ENCODE measurements at places on chromosomes 3 and 15. TPM values are rescaled to one million over a fixed set of nuclear protein-coding genes. Genes with fewer than 3 reads are reported as not detected.

DNA sequence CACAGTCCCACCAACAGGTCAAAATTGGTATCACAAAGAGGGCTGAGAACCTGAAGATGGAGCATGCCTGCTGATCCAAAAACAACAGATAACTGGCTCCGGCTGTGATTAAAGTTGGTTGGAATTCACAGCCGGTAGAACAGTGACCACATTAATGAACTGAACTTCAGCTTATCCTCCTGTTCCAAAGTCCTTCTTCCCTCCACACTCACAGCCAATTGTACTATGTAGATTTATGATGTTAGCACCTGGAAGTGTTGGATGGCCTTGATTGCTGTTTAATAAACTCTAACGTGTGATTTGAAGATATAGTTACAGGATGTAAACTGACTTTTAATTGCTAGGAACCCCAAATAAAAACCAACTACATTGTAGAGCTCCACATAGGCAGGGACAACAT lies 367.3 kb upstream of the FRG2C start:
- DNase-seq: no peak

Gene TMCO5A
- 0.35 TPM for total RNA-seq

- no peak for DNase-seq
These were observed 19.9 kb downstream of the KPNA4 start for GRCh38 chr3:160545504-160545871.

DNA sequence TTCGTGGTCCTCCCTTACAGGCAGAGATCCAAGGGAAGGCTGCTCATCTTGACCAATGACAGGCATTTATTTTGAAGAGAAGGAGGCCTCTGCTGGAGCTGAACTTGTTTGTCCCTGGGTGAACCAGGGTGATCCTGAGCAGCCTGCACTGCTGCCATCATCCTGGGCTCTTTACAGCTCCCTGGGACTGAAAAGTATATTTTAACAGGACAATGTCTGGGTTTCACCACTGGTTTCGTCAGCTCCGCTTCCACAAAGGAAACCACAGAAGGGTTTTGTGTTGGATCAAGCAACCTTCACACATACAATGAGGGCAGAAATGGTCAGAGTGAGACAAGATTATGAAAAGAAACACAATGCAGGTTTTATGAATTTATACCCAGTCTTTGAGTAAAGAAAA lies 400.7 kb upstream of the TPM1 start:
- no peak for DNase-seq

DNA sequence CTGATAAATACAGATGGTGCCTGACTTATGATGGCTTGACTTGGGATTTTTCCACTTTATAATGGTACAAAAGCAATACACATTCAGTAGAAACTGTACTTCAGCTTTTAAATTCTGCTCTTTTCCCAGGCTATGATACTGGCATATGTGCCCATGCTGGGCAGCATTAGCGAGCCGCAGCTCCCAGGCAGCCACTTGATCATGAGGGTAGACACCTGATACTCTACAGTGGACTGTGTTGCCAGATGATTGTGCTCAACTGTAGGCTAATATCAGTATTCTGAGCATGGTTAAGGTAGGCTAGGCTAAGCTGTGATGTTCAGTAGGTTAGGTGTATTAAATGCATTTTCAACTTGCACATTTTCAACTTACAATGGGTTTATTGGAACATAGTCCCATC lies 17.7 kb upstream of the FEM1B start:
- DNase-seq: no peak

DNA sequence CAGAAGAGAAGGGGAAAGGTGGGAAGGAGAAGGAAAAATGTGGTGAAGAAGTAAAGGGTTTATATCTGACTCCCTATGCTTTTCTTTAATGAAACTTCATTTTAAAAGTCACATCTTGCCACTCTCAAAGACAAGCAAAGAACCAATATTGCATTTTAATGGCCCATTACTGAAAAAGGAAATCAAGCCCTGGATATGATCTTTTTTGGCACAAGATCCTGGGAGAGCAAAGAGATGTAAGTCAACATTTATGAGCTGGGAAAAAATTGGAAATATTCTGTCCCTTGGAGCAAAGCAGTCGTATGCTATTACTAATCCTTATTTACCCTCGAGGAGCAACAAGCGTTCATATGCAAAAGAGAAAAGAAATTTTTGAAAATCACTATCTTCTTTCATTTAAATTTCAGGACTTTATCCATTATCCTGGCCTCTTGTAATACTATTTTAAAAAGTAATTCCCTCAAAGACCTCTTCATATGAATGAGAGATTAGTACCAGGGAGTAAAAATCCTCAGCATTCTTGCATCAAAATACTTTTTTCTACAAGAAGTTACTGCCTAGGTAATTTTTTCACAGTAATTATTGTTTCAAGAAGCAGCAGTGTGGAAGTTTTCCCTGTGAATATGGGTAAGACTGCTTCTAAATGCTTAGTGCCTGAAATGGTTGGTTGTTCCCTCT lies 435.3 kb upstream of the PDZRN3 start:
- DNase-seq: no peak

Gene NTRK3
- not detected for total RNA-seq

DNA sequence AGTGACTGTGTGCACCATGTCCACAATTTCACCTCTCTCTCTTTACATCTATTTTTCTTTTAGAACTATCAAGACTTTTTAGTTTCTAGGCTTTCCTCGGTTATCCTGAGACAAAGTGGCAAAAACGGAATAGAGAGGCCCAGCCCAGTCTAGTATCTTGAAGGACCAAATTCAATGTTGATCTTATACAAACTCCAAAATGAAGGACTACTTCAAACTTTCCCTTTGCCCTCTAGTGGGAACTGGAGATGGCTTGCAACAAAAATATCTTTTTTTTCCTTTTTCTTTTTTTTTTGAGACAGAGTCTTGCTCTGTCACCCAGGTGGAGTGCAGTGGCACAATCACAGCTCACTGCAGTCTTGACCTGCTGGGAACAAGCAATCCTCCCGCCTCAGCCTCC lies 338.5 kb upstream of the UMPS start:
- DNase-seq: no peak

Gene FSIP1
- total RNA-seq: 0.63 TPM

GRCh38 chr3:84724877-84725276 lies 233.9 kb upstream of the CADM2 start:
- peak; percentile 45 for DNase-seq

- DNase-seq: no peak
These were observed 260.5 kb upstream of the IGF1R start for GRCh38 chr15:98387866-98388265.

Gene DUOXA2
- not detected for total RNA-seq

DNA sequence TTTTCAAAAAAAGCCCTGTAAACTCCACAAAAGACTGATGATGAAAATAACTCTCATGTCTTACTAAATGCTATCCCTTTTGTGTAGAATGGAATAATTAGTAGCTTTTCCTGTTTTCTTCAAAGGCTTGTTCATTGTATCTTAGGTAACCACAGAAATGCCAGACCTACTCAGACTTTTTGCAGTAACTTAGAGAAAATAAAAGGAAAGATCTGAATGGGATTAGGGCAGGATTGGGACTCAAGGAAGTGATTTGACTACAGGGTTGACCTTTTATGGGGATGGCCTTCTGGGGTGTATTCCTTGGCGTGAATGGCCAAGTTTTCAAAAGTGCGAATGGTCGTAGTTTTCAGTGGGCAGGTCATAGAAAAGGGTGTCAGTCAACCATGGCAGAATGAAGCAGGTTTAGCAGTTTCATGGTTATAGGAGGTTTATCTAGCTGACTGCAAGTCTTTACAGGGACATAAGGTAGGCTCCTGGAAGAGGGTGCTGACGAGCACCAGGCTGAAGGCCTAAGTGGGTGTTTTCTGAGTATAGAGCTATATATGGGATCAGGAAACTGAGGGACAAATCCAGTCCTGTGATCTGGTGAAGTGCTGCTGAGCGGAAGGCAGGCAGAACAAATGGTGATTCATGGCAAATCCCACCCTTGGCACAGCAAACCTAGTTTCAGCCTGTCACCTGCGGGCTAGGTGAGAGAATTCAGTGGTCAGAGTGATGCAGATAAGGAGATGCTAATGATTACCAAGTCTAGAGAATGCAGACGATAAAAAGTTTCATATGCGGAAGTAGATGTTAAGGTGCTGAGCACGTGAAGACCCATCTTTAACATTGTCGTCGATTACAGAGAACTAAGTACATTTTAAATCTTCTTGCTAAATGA lies 46.4 kb downstream of the IL1RAP start:
- DNase-seq: no peak

Gene P2RY12
- not detected for total RNA-seq

Gene ARL8B
- 45.4 TPM for total RNA-seq

- no peak for DNase-seq
These were observed 55.2 kb downstream of the ARNT2 start for GRCh38 chr15:80459380-80459779.

DNA sequence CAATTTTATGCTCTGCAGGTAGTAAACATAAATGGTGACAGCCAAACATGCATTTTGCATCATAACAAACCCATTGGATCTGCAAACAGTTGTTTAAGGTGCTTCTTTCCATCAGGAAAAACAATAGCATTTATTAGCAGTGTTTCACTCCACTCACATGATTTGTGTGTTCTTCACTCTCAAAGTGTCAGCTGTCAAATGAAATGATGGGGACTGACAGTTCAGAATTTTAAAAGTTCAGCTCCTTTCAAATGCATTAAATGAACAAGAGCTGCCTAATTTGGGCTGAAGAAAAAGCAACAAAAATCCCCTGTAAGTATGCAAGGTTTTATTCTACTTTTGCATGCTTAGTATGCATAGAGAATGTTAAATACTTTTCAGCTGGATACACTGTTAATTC lies 145.2 kb upstream of the CDIN1 start:
- no peak for DNase-seq

Gene CYP1A2
- total RNA-seq: not detected

DNA sequence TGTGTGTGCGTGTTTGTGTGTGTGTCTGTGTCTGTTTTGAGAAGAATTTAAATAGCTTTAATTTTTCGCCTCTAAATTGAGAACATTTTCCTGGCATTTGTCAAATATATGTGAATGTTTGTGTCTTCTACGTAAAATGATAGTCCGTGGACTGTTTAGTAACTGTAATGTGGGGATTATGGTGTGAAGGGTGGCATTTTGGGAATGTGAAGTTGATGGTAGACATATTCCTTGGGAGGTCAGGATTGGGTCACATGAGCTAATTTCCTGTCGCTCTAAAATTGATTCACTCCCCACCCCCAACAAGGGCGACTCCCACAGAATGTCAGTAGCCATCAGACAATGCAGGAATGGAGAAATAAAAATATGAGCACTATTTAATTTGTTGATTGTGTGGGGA lies 107.3 kb downstream of the ITPR1 start:
- no peak for DNase-seq

- DNase-seq: no peak
These were observed 827 bp upstream of the INO80 start for GRCh38 chr15:41116962-41117252.

Gene MAP6D1
- total RNA-seq: 2.2 TPM

Gene CPLX3
- not detected for total RNA-seq

Gene GOLGA6D
- not detected for total RNA-seq

GRCh38 chr3:132543011-132543739 lies 53.9 kb upstream of the ACKR4 start:
- DNase-seq: peak; percentile 22

Gene PPP1R2
- total RNA-seq: 73.0 TPM

GRCh38 chr3:133119176-133119575 lies 81.0 kb downstream of the TMEM108 start:
- no peak for DNase-seq

Gene MYO5C
- total RNA-seq: 35.6 TPM

- no peak for DNase-seq
These were observed 392.4 kb upstream of the PROK2 start for GRCh38 chr3:72177075-72178050.

- DNase-seq: no peak
These were observed 55.0 kb downstream of the GLB1 start for GRCh38 chr3:33041909-33042308.

- DNase-seq: no peak
These were observed 620 bp upstream of the PYGO1 start for GRCh38 chr15:55588815-55589115.

DNA sequence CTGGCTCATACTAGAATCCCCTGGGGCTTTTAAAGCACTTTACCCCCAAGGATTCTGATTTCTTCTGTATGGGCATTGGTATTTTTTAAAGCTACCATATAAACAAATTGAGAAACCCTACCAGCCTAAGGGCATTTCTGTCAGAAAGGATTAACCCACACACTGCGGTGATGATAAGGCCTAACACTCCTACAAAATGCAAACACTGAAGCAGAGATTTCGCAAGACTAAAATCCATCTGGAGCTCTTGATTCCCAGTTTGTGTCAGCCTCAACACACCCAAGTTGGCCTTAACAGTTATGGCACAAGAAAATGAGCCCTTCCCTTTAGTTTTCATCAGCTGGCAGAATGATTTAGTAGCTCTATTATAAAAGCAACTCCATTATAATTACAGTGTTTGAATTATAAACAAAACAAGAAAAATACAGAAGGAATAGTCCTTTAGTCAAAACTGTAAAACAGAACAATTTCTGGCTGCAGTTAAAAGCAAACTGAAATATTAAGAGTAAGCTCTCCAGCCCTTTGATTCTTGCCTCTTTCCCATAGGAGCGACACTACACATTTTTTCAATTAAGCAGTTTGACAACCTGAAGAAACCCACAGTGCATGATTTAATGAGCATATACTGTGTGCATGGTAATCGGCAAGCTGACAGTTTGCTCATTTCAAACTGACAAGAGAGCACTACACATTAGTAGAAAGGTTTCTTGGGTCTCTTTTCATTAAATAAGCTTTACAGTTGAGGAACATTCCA lies 441.2 kb downstream of the FHIT start:
- peak; percentile 49 for DNase-seq

DNA sequence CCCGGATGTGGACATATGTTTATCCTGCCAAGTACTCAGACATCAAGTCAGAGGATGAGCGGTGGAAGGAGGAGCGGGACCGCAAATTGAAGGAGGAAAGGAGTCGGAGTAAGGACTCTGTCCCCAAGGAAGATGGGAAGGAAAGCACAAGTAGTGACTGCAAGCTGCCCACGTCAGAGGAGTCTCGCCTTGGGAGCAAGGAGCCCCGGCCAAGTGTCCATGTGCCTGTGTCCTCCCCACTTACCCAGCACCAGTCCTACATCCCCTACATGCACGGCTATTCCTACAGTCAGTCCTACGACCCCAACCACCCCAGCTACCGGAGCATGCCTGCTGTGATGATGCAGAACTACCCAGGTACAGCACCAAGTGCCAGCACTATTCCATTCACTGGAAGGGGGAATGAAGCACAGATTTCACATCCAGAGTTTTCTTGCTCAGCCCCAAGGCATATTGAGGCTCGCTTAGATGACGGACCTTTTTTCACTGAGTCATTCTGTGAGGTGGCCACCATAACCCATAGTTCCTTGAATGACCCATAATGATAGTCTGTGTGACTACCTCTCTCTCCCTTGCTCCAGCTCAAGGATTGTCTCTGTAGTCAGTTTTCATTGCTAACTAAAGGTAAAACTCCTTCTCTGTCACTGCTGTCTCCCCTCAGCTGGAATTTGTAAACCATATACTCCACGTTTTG lies 97.1 kb downstream of the RBPMS2 start:
- DNase-seq: no peak

- no peak for DNase-seq
These were observed 26.1 kb downstream of the EAF1 start for GRCh38 chr3:15453501-15453900.
